ENCODE measurements at places on chromosomes 6 and 20.

DNA sequence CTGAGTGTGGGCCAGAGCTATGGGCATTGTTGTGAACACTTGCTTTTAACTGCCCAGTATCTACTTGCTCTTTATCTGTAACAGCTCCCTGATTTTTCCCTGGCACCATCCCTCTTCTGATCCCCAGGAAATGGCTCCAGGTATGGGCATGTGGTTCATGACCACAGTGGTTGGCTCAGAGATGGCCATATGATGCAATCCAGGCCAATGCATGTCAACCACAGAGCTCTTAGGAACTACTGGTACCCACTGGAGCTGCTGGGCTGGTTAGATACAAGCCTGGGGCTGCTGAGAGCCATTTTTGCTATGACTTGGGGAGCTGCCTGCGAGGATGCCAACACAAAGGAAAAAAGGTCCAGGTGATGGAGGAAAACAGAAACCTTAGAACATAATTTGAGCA, 55.6 kb downstream of the KCNB1 start:
- no peak for DNase-seq

DNA sequence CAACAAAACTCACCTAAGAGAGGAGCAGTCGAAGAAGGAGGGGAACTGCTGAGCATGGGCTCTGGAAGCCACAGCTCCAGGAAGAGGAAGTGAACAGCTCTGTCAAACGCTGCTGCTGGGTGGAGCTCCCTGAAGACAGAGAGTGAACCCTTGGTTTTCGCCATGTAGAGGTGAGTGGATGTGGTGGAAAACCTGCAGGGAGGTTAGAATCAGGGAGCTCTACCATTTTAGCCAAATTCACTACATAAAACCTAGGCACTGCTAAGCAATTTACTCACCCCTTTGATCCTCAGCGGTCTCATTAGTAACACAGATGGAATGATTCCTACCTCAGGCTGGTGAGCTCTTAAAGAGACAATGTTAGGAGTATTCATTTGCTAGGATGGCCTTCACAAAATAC, 19.4 kb upstream of the TFAP2A start:
- no peak for DNase-seq

DNA sequence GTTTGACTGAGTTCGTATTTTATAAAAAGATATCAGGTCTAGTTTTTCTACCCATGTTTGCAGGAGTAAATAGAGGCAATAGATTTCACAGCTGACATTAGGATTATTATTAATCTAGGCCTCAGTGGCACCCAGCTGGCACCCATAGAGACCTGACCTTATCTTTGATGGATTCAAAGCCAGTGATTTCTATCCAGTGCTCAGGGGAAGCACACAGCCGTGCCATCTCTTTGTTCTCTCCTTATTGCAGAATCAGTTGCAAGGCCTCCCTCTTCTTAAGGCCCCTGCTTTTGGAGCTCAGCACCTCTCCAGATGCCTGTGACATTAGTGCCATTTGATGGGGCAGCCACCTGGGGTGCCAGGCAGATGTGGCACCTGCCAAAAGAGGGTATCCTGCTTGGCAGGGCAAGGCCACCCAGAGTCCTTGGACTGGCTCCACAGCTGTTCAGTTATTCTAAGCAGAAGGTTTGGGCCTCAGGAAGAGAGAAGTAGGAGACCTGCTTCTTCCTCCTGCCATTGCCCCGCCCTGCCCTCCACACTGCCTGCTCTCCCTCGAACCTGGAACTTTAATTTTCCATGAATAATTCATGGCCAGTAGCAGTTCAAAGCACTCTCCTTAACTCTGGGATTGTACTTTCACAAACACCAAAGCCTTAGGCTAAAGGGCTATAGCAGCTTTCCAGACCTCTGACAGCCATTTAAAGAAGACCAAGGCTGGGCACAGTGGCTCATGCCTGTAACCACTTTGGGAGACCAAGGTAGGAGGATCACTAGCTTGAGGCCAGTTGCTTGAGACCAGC, 206.3 kb downstream of the ZDHHC14 start:
- no peak for DNase-seq

DNA sequence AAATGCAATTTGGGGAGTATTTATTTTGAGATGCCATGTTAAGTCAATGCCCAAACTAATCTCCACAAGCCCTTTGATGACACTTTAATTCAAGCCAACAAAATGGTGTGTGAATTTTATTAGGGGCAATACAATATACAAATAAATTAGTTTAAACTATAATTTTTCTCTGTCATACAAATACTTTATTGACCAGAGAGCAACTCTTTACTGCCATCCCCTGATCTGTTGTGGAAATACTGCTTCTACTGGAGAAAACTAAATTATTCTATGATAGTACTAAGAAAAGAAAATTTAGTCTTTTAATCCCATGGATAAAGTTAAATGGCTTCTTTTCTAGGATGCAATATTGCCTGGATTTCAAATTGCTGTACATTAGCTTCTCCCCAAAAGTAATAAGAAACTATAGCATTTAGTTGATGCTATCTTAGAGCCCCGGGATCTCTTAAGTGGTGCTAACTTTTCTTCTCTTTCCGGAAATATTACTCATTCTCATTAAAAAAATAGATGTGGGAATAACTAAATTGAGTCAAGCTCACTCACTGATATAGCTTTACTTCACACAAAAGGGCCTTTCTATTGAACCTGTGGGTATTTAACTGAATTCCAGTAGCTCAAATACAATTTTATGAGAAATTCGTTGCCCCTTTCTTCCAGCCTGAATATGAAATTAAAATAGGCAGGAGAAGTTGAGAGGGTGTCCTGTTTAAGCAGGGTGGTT, 49.2 kb downstream of the SMPDL3A start:
- no peak for DNase-seq

Measured in stimulated activated CD4-positive, alpha-beta T cell treated with anti-CD3 and anti-CD28 coated beads, Interleukin-15, amount 100 ng/mL, for 1 hour (primary cell).